Stimulated activated CD4-positive, alpha-beta T cell treated with anti-CD3 and anti-CD28 coated beads, Interleukin-1b, Interleukin-23, amount 100 ng/mL, for 4 hours (primary cell): ENCODE measurements at places on chromosomes 16 and 17.

DNA sequence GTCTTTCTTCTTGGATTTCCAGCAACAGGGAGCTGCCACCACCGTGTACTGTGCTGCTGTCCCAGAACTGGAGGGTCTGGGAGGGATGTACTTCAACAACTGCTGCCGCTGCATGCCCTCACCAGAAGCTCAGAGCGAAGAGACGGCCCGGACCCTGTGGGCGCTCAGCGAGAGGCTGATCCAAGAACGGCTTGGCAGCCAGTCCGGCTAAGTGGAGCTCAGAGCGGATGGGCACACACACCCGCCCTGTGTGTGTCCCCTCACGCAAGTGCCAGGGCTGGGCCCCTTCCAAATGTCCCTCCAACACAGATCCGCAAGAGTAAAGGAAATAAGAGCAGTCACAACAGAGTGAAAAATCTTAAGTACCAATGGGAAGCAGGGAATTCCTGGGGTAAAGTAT lies 389.0 kb downstream of the MAF start:
- DNase-seq: no peak

- DNase-seq: no peak
Measured at GRCh38 chr16:11524098-11524760, 62.5 kb downstream of the LITAF start.

DNA sequence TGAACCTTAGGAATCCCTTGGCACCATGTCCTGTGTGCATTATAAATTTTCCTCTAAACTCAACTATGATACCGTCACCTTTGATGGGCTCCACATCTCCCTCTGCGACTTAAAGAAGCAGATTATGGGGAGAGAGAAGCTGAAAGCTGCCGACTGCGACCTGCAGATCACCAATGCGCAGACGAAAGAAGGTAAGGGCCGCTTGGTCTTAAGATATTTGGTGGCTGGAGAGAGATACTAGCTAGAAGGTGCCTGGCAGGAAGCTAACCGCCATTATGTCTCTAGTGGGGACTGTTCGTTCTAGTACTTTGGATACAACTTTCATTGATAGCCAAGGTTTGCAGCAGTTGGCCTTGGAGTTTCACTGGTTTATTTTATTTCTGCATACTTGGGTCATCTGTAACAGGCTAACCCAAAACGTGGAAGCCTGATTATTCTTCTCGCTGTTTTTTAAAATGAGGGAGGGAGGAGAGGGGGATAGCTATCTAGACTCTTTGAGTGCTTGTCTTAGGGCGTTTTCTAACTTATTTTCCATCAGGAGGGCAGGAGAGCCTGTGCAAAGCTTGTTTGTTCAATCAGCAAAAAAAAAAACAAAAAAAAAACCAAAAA lies 1.3 kb downstream of the RBBP6 start:
- no peak for DNase-seq

DNA sequence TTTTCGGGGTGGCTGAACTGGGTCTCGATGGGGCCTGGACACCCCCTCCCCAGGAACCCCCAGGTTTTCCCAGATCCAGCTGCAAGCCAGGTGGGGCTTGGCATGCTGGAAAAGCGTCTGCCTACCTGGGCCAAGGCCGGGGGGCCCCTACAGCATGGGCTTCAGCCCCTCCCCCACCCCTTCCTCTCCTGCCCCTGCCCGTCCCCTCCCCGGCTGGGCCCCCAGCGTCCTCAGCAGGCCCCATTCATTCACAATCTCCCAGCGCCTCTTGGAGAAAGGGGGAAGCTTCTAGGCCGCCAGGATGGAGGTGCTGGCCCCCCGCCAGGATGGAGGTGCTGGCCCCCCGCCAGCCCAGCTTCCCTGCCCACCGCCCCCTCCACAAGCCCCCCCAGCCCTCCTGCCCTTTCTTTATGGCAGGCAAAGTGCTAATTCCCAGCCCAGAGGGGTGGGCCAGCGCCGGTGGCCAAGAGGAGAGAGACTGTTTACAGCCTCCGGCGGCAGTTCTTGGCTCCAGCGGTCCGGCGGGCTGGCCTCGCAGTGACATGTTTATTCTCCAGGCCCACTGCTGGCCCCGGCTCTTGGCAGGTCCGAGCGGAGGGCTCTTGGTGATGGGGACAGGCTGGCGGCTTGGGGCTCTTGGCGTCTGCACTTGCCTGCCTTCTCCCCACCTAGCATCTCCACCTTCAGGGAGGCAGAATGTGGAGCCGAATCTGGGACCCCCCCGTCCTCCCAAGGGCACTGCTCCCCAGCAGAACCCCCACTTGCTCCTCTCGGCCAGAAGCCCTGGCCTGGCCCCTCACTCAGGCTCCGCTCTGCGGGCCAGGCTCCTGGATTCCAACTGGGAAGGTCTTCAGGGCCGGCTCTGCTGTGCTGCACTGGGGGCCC lies 94.4 kb upstream of the CIBAR2 start:
- DNase-seq: no peak

DNA sequence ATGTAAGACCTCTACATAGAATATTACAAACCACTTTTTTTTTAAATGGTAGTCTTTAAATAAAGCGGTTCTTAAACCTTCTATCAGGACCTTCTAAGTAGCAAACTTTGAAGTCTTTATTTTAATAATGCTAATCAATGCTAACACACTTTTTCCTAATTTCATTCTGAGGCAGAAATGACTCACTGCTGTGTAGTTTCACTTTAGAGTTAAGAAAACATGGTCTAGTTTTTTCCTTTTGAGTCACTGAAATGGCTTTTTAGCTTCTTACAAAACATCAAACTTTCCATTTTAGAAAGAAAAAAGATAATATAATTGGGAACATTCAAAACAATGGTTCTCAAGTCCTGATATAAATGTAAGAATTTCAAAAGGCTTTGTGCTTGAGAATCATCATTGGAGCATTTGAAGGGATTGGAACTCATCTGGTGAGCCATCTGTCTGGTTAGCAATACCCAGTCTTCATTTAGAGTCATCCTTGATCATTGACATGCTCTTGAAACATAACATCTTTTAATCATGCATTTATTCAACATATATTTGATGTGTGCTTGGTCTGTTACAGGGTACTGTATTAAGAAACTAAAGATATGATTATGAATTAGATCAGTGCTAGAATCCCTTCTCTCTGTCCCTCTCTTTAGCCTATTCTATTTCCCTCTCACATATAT lies 258.3 kb upstream of the MON1B start:
- no peak for DNase-seq

- DNase-seq: no peak
Measured at GRCh38 chr17:34613064-34614019, 34.0 kb downstream of the TMEM132E start.

GRCh38 chr16:67336648-67337047 lies 10.0 kb downstream of the LRRC36 start:
- DNase-seq: no peak

DNA sequence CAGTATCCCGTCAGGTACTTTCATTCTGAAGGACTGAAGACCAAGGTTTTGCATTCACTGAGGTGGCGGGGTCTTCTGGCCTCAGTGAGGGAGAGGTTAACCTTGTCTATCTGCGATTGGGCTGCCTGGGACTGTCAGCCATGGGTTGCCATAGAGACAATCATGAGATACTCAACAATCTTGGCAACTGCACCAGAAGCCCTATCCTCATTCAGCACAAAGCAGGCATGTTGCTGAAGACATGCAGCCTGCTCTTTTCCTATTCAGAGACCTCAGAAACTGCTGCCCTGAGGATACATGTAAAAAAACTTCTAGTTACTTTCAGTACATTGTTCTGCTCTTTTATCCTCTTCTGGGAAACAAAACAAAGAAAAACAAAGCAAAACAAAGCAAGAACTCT lies 146.3 kb upstream of the PIRT start:
- no peak for DNase-seq

DNA sequence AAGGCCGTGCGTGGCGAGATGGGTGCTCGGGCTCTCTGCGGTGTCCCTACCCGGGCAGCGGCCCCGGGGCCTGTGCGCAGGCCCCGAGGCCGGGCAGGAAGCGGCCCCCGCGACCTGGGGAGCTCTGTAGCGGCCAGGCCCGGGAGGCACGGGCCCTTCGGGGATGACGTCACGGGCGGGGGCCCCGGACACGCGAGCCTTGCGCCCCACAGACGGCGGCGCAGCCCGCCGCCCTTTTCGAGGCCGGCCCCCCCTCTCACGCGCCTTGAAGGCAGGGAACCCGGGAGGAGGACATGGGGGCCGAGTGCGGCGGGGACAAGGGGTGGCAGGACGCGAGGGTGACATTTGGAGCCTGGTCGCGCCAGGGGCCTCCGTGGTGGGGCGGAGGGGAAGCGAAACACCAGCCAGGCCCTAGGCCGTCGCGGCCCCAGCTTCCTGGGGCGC lies 1.1 kb downstream of the RAI1 start:
- no peak for DNase-seq

- DNase-seq: no peak
Measured at GRCh38 chr16:6846452-6846851, 486.2 kb upstream of the RBFOX1 start.

GRCh38 chr17:80138856-80139426 lies 8.0 kb downstream of the EIF4A3 start:
- DNase-seq: no peak

- DNase-seq: no peak
Measured at GRCh38 chr17:12745486-12745885, 43.8 kb upstream of the ARHGAP44 start.

DNA sequence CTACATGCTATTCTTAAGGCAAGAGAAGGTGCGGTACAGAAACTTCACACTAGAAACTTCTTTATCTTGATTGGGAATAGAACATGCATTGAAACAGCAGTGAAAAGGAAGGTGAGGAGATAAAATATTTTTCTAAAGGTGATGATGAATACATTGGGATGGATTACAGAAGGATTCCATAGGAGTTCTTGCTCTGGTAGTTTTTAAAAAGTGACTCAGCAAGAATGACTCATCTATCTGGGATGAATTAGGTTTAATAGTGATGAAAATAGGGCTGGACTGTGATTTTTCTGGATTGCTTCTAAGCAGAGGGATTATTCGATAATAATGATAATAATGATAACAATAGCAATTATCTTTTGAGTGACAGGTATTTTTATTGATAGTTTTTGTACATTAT lies 65.6 kb upstream of the HS3ST4 start:
- DNase-seq: no peak

DNA sequence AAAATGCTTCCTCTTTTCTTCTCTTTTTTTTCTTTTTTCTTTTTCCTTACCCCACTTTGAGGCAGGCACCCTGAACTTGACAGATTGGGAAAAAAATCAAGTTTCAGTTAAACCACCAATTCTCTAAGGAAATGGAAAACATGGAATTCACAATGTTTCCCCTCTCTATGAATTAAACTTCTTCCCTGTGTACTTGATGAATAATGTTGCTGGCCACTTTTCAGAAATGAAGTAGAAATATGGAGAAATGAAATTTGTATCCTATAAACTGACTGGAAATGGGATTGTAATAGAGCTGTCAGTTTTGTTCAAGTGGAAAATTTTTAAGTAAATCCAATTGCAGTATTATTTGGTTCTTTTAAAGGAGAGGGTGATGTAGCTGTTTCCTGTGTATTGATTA lies 129.8 kb downstream of the CLEC16A start:
- no peak for DNase-seq

- no peak for DNase-seq
Measured at GRCh38 chr16:2897110-2897509, 14.1 kb downstream of the FLYWCH2 start.

DNA sequence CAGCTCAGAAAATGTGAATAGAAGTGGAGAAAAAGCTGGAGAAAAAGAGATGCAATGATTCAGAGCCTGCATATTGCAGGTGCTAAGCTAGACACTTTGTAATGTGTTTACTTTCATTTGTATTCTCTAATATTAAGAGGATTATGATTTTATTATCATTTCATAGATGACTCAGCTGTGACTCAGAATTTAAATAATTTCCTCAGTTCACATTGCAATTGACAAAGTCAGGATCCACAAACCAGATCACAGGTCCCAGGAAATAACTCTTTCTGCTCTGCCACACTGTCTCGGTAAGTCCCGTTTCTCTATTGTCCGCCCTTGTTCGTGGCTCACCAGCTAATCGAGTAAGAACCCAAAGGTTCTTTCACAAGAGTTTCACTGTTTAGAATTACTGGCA lies 235.4 kb upstream of the MON1B start:
- DNase-seq: no peak

DNA sequence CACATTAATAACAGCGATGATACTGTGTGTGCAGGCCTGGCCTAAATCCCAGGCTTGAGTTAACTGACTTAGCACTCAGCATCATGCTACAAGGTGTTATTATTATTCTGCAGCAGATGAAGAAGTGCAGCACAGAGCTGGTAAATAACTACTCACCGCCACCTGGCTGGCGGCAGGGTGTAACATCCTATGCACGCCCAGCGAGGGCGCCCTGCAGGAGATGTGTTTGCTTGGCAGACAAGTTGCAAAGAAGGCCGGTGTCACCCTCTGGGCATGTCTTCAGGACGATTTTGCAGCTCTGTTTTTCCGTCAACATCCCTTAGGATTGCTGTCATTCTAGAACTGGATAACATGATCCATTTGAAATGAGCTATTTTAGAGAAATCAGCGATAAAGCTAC lies 30.1 kb downstream of the DNAH9 start:
- no peak for DNase-seq

DNA sequence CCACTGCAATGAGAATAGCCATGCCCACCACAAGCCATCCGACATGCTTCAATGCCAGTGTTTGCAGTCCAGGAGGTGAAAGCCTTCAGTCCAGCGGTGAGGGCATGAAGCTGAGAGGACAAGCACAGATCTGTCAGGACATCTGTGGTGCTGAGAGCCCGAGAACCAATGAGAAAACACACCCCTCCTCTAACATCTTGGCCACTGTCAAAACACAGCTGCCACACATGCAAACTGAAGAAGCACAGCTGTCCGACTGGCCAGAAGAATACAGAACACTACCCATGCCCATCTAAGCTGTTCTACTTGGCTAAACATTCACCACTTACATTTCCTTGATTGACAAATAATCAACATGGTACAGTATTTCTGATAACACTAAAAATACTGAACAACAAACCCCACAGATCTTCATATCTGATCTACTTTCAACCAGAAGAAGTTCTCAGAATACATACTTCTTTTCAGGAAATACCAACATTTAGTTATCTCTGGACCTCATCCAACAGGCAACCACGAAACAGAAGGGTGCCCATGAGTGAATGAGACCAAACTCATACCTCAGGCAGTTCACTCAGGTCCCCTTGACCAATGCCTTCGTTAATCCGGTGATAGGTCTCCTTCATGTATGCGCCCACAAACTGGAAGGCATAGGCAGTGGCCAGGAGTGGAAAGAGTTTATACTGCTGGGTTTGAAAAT lies 10.2 kb upstream of the FBF1 start:
- DNase-seq: no peak

DNA sequence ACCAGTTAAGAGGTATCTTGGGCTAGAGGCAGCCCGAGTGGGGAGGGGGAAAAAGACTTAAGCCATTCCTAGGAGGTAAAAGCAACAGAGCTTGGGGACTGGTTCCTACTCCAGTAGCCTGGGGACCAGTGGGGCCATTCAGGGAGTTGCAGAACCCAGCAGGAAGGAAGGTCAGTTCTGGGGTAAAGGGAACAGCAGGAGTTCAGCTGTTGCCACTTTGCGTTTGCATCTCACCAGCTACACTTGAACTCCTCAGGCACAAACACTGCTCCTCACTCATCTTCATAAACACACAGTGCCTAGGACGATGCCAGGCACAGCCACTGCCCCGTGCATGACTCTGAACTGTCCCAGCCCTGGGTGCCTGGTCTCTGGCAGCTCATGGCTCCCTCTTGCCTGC lies 4.0 kb downstream of the HAP1 start:
- DNase-seq: no peak

GRCh38 chr17:39144416-39144840 lies 7.0 kb downstream of the PLXDC1 start:
- DNase-seq: no peak
